Activated CD4-positive, alpha-beta T cell treated with anti-CD3 and anti-CD28 coated beads, Interleukin-2, Interleukin-4, amounts not matched to agents 100 ng/mL and 50 ng/mL, durations not matched to agents 16 hours and 8 hours (primary cell): ENCODE measurements at places on chromosomes 5 and 9.

GRCh38 chr9:76552751-76553455 lies 93.9 kb downstream of the GCNT1 start:
- DNase-seq, result no peak

GRCh38 chr5:176471098-176471497 lies 22.9 kb downstream of the FAF2 start:
- DNase-seq, result no peak

- DNase-seq, result no peak
Measured at GRCh38 chr9:105251733-105252404, 7.4 kb downstream of the SLC44A1 start.

DNA sequence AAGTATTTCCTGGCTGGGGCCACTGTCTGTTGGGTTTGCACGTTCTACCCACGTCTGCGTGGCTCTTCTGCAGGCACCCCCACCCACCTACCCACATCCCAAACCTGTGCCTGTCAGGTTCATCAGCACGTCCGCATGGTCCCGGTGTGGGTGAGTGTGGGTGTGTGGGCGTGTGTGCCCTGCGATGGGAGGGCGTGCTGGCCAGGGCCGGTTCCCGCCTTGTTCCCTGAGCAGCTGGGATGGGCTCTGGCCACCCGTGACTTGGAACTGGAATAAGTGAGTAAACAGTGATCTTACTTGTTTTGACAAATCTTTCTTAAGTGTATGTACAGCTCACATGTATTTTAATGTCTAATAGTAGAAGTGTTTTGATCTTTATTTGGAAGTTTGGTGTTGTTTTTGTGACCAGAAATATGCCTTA lies 20.4 kb downstream of the ERGIC1 start:
- DNase-seq, result no peak

GRCh38 chr9:14434158-14434504 lies 120.2 kb upstream of the NFIB start:
- DNase-seq, result no peak

DNA sequence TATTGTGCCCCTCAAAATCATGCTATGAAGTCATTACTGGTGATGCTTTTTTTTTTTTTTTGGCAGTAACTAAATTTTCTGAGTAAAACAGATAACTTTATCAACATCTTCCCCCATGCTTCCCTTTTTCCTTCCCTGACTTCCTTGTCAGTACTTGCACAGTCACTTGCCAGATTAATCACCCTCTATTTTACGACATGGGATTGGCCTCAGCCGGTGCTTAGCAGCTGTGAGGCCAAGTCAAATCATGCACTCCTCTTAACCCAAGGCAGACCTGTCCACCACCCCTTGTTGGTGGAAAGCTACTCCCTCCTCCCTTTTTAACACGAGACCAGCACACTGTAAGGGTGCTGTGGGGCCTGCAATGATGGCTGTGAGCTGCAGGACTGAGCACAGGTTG lies 118.0 kb upstream of the OTULINL start:
- no peak for DNase-seq

DNA sequence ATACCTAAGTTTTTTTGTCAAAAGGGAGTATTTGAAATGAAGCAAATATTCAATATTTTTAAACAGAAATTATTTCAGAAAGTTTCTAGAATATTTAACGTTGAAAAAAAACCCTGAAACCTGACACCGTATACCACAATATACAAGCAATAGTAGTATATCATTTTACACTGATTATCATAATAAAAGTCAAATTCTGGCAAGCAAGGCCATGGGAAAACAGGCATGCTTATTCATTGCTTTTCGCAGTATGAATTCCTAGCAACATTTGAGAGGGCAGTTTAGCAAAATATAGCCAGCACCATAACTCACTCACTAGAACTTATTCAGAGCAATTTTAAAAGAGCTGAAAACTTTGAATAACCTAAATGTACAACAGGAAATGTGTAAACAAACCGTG lies 46.1 kb downstream of the ERAP1 start:
- no peak for DNase-seq

GRCh38 chr9:90909747-90910283 lies 108.2 kb downstream of the SYK start:
- DNase-seq, result no peak

DNA sequence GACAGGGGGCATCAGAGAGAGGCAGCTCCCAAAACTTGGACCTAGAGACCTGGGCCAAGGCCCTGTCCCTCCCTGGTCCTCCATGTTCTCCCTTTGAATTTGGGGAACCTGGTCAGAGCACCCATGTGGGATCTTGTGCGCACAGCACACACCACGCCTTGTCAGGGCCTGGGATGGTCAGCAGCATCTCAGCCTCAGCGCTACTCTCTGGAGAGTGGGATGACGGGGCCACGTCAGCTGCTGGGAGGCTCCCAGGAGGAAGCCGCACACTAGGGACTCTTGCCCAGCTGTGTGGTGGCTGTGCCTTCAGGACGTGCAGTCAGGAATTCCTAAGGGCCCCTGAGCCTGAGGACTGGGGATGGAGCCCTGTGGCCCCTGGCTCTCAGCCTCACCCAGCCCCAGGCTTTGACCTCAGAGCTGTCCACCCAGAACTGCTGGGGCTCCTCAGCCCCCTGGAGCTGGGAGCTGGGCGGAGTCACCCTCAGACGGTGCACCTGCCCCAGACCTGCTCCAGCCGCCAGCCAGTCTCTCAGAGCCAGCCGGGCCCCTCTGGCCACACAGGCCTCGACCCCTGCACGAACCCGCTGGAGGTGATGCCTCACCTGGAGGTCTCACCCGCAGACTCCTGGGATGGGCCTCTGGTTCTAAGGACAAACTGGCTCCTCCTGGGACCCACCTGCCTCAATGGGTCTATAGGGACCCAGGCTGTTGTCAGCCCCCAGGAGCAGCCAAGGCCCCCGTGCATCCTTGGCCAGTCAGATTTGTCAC lies 38.3 kb upstream of the EGFL7 start:
- DNase-seq, result no peak

DNA sequence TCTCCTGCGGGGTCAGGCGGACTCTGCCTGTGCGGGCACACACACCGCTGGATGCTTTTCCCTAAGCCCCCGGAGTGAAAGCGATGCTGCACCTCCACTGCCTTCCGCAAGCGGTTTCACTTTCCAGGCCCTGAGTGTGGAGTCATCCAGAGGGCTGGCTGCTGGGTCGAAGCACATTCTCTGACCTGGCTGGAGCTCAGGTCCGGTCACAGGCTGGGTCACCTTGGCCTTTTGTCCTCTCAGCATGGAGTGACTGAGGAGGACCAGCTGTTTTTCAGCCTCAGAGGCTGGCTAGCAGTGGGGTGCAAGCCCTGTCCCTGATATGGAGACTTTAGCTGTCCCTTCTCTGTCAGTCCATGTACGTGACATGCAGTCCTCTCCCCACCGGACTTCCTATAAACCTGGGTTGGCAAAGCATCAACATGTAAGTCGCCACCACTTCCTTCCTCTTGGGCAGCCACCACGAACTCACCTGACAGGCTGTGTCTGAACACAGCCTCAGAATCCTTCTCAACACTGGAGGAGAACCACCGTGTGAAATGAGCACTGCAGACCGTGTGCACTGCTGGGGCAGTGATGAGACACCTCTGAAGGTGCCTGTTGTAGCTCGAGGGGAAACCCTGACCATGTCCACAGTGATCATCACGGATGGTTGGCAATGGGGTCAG lies 51.3 kb downstream of the GADD45G start:
- peak; percentile 40 for DNase-seq

DNA sequence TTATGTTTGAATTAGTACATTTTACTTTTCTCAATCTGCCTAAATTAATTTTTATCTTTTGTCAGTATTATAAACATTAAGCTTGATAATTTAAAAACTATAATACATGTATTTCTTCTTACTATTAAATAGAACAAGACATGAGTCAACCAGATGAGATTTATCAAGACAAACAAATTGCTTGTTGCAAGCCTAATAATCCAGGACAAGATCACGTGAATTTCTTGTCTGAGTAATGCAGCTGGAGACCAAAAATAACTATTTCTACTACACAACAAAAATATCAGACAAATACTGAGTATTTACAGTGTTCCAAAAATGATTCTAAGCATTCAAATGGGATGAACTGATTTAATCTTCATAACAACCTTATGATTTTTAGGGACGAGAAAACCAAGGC lies 339.1 kb upstream of the PRR16 start:
- no peak for DNase-seq

DNA sequence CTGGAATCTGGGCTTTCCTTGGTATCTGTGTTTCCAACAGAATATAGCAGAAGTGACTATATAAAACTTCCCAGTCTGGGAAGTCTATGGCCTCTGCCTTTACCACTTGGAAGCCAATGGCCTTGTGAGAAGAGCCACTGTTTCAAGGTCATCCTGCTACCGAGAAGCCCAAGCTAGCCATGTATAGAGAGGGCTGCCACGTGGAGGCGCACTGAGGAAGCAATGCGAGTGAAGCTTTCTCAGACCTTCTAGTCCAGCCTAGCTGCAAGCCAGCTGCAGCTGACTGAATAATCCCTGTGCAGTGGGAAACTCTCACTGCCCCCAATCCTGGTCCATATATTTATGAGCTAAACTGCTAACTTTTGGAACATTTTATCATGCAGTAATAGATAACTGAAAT lies 661.8 kb upstream of the RIOK2 start:
- no peak for DNase-seq

DNA sequence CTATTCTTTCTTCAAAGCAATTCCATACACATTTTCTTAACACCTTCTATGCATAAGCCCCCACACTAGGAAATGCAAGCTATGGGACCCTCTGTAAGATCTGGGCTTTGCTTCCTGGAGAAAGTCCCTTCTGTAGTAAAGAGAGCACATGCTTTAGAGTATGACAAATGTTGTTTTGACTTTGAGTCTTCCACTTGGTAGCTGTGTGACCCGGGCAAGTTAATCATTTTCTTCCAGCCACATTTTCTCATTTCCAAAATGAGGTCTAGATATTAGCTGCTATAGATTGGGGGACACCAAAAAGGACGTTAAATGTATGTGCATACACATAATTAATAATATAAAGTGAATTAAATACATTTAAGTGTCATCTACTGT lies 334.0 kb downstream of the NFIB start:
- DNase-seq, result no peak

GRCh38 chr9:72977670-72978069 lies 24.8 kb upstream of the ALDH1A1 start:
- no peak for DNase-seq

DNA sequence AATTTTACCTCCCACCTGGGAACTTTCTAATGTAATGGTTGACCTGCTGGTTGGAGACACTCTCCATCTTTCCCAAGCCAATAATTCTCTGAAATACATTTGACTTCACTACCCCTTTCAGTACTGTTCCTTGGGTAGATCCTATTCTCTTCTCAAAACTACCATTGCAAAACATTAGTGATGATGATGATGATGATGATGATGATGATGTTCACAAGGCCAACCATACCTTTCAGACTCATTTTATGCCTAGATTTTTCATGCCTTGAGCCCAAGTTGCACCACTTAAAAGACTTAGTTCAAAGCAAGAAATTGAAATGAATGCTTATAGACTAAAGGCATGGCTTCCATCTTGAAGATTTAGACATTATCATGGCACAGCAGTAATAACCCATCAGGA lies 1141.1 kb upstream of the DMAC1 start:
- DNase-seq, result no peak

DNA sequence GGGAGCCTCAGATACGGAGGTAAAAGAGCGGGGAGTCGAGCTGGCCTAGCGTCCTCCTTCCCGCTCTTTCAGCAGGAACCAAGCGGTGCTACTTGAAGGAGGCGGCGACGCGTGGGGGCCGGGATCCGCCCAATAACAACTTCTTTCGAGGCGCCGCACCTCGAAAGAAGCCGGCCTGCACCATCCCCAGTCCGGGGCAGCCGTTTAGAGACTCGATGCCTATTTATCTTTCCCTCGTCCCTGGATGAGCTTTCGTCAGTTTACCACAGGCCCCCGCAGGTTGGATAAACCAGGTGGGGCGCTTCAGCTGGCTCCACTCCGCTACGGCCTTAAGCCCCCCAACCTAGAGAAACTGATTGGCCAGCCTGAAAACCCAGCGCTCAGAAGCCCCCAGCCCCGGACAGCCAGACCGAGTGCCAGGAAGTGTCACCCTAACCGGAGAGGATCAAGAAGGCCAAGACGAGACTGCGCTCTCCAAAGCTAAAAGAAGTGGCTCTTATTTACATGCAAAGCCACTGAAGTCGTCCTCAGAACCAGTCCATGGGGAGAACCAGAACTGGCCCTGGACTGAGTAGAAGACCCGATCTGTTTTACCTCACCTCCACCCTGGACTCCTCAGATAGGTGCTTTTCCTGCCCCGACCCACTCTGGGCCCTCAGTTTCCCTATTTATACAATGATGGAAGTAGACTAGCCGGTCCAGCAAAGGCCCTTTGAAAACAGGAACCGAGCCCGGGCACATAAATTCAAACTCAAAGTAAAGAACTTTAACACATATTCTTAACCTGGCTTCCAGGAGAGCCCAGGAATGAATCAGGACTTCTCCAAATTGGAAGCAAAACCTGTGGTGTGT lies 1.4 kb downstream of the HAND1 start:
- no peak for DNase-seq

DNA sequence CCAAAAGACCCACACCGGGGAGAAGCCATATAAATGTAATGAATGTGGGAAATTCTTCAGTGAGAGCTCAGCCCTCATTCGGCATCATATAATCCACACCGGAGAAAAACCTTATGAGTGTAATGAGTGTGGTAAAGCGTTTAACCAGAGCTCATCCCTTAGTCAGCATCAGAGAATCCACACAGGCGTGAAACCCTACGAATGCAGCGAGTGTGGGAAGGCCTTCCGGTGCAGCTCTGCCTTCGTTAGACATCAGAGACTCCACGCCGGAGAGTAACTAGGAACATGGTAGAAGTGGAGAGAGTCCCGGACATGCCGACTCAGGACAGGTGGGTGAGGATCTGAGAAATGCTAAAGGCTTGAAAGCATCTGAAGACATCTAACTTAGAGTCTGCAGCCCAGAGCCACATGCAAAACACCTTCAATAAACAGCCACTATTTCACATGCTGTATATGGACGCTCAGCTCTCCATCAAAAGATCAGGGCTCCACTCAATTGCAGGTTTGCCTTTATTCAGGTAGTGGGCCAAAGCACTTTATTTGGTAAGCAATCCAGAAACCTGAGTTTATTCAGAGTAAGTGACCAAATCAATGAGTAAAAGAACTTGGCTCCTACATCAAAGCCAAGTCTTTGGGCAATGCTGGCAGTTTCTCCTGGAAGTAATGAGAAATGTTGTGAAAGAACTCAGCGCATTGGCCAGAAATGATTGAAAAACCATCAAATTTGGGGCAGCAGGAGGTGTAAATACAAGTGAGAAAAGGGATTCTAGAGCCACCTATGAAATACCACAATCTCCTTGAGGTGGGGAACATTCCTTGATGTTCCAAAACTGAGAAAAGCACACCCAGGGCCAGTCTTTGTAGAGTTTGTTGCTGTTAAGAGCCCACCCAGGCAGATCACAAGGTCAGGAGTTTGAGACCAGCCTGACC lies 6.0 kb downstream of the RPL12 start:
- DNase-seq, result peak; percentile 33

- DNase-seq, result no peak
Measured at GRCh38 chr5:115720888-115721287, 95.1 kb upstream of the TMED7 start.
